CD8-positive, alpha-beta T cell (primary cell): ENCODE measurements at places on chromosomes 12 and 14.
A peak's percentile ranks its signal among the peaks of the same experiment; 100 is the strongest.

DNA sequence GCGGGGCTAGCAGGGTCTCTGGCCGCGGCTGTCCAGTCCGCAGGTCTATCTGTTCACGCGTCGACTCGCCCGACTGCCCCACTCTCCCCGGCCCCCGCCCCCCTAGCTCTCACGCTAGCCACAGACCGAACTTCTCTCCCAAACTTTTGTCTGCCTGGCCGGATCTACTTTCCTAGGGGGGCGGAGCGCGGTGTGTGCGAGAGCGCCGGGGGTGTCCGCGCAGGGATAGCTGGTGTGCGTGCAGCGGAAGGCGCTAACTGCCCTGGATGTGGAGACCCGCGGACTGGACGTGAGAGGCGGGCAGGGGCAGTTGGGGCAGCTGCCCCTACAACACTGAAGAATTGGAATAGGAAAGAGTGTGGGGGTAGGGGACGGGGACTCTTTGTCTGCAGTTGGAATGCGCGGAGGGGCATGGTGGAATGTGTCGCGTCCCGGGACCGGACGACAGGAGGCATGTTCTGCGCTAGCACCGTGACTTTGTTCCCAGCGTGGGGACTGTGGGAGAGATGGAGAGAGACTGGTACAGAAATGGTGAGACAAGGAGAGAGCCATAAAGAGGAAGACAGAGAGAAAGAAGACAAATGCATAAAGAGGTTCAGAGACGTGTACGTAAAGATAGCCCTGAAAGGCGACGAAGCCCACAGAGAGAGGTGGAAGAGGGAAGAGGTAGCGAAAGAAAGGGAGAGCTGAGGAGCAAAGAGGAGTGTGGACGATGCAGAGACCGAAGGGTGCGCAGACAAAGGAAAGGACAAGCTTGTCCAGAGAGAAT, at the start of gene AJUBA:
AJUBA (minus strand) TSS at position 75 of the 769 bp plus-strand sequence. CDS start 285 bp downstream, outside the sequence.
- peak; percentile 80 for DNase-seq

GRCh38 chr12:3821441-3821840, 51.8 kb downstream of the PARP11 start:
- DNase-seq: no peak

DNA sequence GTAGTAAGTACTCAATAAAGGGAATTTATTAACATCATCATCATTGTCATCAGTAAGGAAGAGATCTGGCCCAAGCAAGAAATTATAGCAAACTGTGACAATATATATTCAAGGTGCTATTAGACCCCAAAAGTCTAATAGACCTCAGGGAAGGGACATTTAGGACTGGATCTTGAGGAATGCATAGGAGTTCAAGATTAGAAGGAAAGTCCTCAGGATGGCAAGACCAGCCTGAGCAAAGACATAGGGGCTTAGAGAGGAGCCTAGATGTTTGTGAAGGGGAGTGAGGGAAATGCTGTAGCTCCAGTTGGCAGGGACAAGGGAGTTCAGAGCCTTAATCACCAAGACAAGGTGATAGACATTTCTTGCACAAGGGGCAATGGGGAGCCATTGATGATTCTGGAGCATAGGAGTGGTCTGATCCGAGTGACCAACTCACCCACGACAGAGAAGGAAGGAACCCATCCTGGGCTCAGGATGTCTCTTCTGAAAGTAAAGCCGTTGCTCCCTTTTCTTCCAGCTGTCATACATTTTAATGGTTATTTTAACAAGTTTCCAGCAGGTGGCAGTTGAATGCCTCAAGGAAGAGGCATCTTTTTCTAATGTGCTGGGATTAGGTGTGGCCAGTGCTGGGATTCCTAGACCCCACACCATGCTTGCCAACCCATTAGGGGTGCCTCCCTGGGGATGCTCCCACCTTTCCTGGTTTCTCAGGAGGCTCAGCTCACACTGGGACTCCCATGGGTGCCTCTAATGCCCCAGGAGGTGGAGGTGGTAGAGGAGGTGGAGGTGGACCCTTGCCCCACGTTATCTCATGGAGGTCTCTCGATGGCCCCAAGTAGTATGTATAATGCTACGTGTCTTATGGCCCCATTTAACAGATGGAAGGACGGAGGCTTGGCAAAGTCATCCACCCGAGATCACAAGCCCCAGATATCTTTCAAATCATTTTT, 37.8 kb downstream of the PHETA1 start:
- DNase-seq: no peak

GRCh38 chr12:8156416-8156815, 399 bp upstream of the ZNF705A start:
- DNase-seq: no peak

DNA sequence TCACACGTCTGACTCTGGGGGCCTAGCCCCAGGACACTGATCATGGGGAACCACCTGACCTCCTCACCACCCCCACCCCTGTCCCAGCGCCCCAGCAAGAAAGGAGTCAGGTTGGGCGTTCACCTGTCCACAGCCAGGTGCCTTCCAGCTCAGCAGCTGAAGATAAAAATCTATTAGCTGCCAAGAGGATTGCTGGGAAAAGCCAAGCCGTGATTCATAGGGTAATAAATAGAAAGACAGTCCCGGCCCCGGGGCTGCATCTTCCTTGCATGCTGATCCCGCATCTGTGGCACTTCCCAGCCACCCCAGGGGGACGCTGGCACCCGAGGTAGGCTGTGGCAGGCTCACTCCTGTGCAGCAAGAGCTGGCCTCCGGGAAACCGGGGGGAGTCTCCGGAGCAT, 70.2 kb upstream of the NCOR2 start:
- no peak for DNase-seq

- DNase-seq: peak; percentile 58
Measured at GRCh38 chr12:31736472-31736871, 7.7 kb upstream of the AMN1 start.

GRCh38 chr14:104396682-104397470, 182.7 kb upstream of the C14orf180 start:
- no peak for DNase-seq

GRCh38 chr14:22979748-22980392, 2.5 kb downstream of the AJUBA start:
- DNase-seq: no peak

DNA sequence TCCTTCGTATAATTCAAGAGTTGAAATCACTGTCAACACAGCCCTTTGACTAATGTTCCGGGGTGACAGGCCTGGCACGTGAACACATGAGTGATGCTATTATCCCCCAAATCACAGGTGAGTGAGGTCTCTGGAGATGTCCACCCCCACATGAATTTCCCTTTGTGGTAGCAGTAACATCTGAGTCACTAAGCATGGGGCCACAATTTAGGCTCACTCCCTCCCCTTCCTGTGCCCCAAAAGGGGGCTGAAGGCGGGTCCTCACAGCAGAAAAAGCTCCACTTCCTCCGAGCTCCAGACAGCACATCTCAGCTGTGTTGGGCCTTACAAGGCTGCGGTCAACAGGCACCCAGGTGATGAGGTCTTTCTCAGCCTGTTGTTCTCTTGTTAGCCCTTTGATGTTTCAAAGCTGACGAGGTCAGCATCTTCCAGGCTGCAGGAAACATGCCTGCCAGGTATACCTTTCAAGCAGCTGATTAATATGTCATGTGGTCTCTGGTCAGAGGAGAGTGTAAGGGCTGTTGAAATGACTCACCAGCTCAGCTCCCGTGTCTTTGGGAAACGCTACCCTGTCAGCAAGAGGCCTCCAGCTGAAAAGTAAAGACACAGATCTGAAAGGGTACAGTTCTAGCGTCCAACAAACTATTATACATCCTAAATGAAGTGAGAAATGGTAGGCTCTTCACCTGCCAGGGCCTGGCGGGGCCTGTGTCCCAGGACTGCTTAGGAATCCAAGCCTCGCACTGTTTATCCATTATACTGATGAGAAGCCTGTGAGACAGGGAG, 107.3 kb downstream of the ZFP36L1 start:
- DNase-seq: peak; percentile 86

DNA sequence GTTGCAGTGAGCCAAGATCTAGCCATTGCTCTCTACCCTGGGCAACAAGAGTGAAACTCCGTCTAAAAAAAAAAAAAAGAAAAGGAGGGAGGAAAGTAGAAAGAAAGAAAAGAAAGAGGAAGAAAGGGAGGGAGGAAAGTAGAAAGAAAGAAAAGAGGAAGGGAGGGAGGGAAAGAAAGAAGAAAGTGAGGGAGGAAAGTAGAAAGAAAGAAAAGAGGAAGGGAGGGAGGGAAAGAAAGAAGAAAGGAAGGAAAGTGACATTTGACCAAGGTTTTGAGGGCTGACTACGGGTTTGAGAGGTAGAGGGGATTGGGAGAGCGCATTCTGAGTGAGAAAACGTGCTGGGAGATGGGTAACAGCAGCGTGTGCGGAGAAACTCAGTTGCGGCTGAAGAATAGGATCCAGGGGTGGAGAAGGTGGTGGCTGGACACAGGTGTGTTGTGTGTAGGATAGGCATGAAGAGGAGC, 521 bp upstream of the PAPLN start:
- no peak for DNase-seq
